ENCODE measurements at places on chromosomes 5 and 9.

GRCh38 chr9:75083188-75083970 is 4.6 kb downstream of the NMRK1 start:
- no peaks in the 10 kb centered on the region for H3K27me3 ChIP-seq
- H3K4me1 ChIP-seq, result peaks cover 6% of the 10 kb centered on the region
- peak; percentile 71 for DNase-seq

- H3K36me3 ChIP-seq, result no peaks in the 10 kb centered on the region
- H3K27me3 ChIP-seq, result no peaks in the 10 kb centered on the region
- H3K27ac ChIP-seq, result no peak overlapping the region
- H3K4me3 ChIP-seq, result no peak overlapping the region
Measured at GRCh38 chr9:132063281-132063680, 16.4 kb downstream of the MED27 start.

- DNase-seq, result no peak
- H3K4me1 ChIP-seq, result no peaks in the 10 kb centered on the region
- no peaks in the 10 kb centered on the region for H3K27me3 ChIP-seq
- H3K27ac ChIP-seq, result no peak overlapping the region
- no peaks in the 10 kb centered on the region for H3K36me3 ChIP-seq
Measured at GRCh38 chr9:26311463-26311995, 581.1 kb downstream of the CAAP1 start.

- no peak overlapping the region for H3K4me3 ChIP-seq
- DNase-seq, result no peak
- H3K36me3 ChIP-seq, result no peaks in the 10 kb centered on the region
- peaks cover 81% of the 10 kb centered on the region for H3K27me3 ChIP-seq
Measured at GRCh38 chr9:126698251-126698650, 84.5 kb downstream of the LMX1B start.

- no peaks in the 10 kb centered on the region for H3K27me3 ChIP-seq
- no peak overlapping the region for H3K4me3 ChIP-seq
- no peaks in the 10 kb centered on the region for H3K36me3 ChIP-seq
- H3K27ac ChIP-seq, result no peak overlapping the region
- H3K4me1 ChIP-seq, result no peaks in the 10 kb centered on the region
- DNase-seq, result no peak
Measured at GRCh38 chr9:80556631-80557030, 984.9 kb downstream of the TLE4 start.

DNA sequence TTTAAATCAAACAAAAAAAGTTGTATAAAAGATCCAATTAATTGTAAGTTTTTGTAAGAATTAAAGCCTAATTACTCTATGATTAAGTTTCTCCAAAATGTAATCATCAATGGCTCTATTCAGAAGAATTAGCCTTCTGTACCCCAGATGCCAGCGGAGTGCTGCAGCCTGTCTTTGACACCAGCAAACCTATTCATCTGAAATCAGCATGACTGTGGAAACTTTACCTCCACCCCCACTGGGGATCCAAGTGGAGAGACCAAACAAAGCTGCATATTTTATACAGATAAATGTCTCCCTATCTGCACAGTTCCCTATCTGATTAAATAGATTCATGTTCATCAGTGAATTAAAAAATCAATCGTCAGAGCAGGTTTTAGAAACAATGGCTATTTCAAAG is 426.8 kb downstream of the KIAA0825 start:
- DNase-seq, result no peak
- no peaks in the 10 kb centered on the region for H3K4me1 ChIP-seq
- H3K27me3 ChIP-seq, result no peaks in the 10 kb centered on the region
- H3K27ac ChIP-seq, result no peak overlapping the region

GRCh38 chr9:136257381-136258298 is 12.0 kb upstream of the QSOX2 start:
- H3K27ac ChIP-seq, result no peak overlapping the region
- no peak for DNase-seq
- H3K36me3 ChIP-seq, result no peaks in the 10 kb centered on the region
- no peak overlapping the region for H3K4me3 ChIP-seq
- no peaks in the 10 kb centered on the region for H3K4me1 ChIP-seq

- H3K4me3 ChIP-seq, result no peak overlapping the region
- H3K4me1 ChIP-seq, result no peaks in the 10 kb centered on the region
- H3K27ac ChIP-seq, result no peak overlapping the region
- no peaks in the 10 kb centered on the region for H3K27me3 ChIP-seq
Measured at GRCh38 chr5:96478983-96479382, 45.9 kb upstream of the PCSK1 start.

DNA sequence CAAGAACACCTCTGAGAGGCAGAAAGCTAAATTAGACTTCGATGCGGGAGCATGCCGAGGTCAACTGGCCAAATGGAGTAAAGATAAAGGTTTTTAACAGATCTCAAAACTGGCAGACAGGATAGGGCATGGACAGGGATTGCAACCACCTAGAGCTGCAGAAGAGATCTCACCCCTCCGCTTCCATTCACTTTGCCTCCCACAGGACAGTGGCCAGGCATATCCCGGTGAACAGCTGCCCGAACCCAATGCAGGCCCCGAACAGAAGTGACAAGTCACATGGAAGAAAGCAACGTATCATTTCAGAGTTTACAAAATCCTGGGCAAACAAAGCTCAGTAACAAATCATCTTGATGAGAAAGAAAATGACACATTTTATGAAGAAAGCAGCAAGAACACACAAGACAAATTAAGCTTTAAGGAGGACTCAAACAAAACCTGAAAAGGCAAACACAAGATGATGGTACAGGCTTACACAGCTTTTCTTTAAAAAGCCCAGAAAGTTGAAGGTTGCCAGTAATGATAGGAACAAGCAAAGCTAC is 18.4 kb downstream of the RNF130 start:
- H3K27me3 ChIP-seq, result no peaks in the 10 kb centered on the region
- H3K4me3 ChIP-seq, result no peak overlapping the region
- H3K36me3 ChIP-seq, result no peaks in the 10 kb centered on the region

- no peak overlapping the region for H3K27ac ChIP-seq
- no peaks in the 10 kb centered on the region for H3K27me3 ChIP-seq
- DNase-seq, result no peak
- H3K4me3 ChIP-seq, result no peak overlapping the region
- H3K36me3 ChIP-seq, result no peaks in the 10 kb centered on the region
- H3K4me1 ChIP-seq, result no peaks in the 10 kb centered on the region
Measured at GRCh38 chr9:13175732-13176131, 103.8 kb downstream of the MPDZ start.

DNA sequence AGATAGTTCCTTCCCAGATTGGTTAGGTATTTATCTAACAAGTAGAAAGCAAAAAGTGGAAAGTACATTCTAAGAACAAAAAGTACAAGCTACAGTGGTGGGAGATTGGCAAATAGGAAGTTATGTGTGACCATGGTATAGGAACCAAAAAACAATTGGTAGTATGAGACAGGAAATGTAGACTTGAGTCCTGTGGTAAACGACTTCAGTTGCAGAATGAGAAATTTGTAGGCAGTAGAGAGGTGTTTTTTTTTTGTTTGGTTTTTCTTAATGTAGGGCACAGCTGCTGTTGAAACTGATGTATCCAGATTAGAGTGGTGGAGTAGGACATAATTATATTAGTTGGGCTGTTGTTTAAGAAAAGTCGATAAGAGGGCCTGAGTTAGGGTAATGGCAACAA is 72.0 kb downstream of the CCNH start:
- peak overlapping the region; percentile 49 for H3K27ac ChIP-seq
- no peak overlapping the region for H3K4me3 ChIP-seq
- no peak for DNase-seq

DNA sequence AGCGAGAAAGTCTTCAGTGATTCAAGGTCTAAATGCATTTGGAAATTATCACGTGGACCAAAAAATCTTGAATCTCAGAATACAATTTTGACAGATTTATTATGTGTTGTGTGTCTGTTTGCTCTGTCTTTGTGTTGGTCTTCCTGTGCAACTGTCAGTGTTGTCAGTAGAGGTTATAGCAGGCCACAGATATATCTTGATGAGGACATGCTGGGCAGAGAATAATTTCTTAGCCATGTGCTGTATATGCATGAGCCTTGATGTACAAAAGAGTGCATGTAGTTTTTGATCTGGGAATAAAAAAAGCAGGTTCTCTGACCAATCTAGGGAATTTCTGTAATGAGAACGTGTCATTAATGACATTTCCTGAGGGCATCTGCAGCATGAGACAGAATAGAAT is 57.6 kb downstream of the ZSWIM6 start:
- DNase-seq, result no peak
- no peaks in the 10 kb centered on the region for H3K36me3 ChIP-seq
- H3K27me3 ChIP-seq, result no peaks in the 10 kb centered on the region
- H3K4me1 ChIP-seq, result peaks cover 29% of the 10 kb centered on the region
- no peak overlapping the region for H3K4me3 ChIP-seq
- no peak overlapping the region for H3K27ac ChIP-seq

GRCh38 chr9:93059715-93060578 is 1.4 kb downstream of the SUSD3 start:
- no peak for DNase-seq
- peak overlapping the region; percentile 61 for H3K4me3 ChIP-seq
- peaks cover 9% of the 10 kb centered on the region for H3K4me1 ChIP-seq
- H3K36me3 ChIP-seq, result no peaks in the 10 kb centered on the region
- H3K27me3 ChIP-seq, result no peaks in the 10 kb centered on the region

GRCh38 chr9:77433675-77434445 is 214.3 kb downstream of the GNA14 start:
- DNase-seq, result peak; percentile 55
- H3K36me3 ChIP-seq, result no peaks in the 10 kb centered on the region
- no peaks in the 10 kb centered on the region for H3K4me1 ChIP-seq
- no peak overlapping the region for H3K27ac ChIP-seq
- no peak overlapping the region for H3K4me3 ChIP-seq

- DNase-seq, result no peak
- H3K27ac ChIP-seq, result no peak overlapping the region
- H3K4me3 ChIP-seq, result no peak overlapping the region
- no peaks in the 10 kb centered on the region for H3K27me3 ChIP-seq
- H3K36me3 ChIP-seq, result no peaks in the 10 kb centered on the region
Measured at GRCh38 chr5:174145091-174145490, 99.6 kb downstream of the NSG2 start.

- peak overlapping the region; percentile 57 for H3K27ac ChIP-seq
- DNase-seq, result peak; percentile 47
- no peaks in the 10 kb centered on the region for H3K36me3 ChIP-seq
- H3K4me1 ChIP-seq, result peaks cover 18% of the 10 kb centered on the region
Measured at GRCh38 chr9:97980479-97980803, 2.7 kb upstream of the ANP32B start.

DNA sequence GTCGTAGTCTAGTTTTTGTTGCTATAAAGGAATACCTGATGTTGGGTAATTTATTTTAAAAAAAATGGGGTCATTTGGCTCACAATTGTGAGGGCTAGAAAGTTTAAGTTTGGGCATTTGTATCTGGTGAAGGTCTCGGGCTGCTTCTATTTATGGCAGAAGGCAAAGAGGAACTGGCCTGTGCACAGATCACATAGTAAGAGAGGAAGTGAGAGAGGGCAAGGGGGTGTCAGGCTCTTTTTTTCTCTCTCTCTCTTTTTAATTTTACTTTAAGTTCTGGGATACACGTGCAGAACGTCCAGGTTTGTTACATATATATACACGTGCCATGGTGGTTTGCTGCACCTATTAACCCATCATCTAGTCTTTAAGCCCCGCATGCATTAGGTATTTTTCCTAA is 453.3 kb downstream of the DIRAS2 start:
- DNase-seq, result no peak
- no peak overlapping the region for H3K27ac ChIP-seq
- no peaks in the 10 kb centered on the region for H3K4me1 ChIP-seq
- H3K27me3 ChIP-seq, result peaks cover 3% of the 10 kb centered on the region

DNA sequence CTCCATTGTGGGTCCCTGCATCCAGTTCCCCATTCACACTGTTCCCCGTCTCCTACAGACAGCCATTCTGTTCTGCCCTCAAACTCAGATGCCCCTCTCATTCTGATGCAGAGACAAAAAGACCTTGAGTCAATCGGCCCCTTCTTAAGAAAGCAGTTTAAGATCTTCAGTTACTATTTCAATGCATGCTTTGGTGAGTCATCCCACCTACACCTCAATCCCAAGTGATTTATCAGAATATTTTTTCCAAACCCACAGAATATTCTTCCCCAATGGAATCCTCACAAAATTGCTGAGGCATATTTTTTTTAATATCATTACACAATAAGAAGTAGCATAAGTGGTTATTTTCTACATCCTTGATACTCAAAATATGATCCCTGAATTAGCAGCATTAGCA is 92.4 kb upstream of the SLC1A1 start:
- DNase-seq, result no peak
- H3K36me3 ChIP-seq, result no peaks in the 10 kb centered on the region
- no peak overlapping the region for H3K4me3 ChIP-seq
- H3K4me1 ChIP-seq, result no peaks in the 10 kb centered on the region
- no peaks in the 10 kb centered on the region for H3K27me3 ChIP-seq

DNA sequence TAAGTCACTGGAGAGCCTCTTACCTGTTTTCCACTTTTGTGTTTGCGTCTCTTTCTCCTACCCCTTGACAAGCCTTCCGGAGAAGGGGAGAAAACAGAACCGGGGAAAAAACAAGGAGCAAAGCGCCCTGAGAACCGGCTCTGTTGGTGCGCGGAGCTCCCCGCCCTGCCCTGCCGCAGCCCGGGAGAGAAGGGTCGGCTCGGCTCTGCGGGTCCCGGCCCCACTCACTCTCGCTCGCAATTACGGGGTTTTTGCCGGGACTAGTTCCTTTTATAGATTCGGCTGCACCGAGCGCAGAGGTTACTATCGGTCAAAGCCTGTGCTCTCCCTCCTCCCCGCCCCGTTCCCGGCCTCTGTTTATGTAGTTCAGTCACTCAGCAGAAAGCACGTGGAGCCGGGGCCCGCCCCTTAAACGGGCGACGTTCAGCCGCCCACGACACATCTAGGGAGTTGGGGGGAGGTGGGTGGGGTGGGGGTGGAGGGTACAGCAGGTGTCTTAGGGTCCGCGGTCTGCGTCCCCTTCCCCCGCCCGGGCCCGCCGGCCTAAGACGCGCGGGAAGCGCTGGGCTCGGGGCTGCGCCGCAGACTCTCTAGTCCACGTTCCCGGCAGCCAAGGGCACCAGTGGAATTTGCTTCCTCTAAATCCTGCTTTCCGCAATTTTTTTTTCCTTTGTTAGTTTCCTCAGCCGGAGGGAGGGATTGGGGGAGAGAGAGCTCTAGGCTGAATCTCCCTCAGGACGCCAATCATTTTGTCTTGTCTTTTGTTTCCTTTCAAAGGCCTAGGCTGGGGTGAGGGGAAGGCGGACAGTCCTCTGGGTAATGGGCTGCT is at the start of gene ABCA1:
TSS of gene ABCA1 (minus strand) at position 244 of the 829 bp plus-strand sequence. CDS start 24,476 bp downstream, outside the sequence.
- peak within 1 kb of the TSS; percentile 89 for H3K27ac ChIP-seq
- no peaks in the 10 kb centered on the region for H3K27me3 ChIP-seq
- DNase-seq, result peak; percentile 95
- peaks cover 5% of the 10 kb centered on the region for H3K4me1 ChIP-seq
- peak within 1 kb of the TSS; percentile 68 for H3K4me3 ChIP-seq

- H3K27me3 ChIP-seq, result peaks cover 4% of the 10 kb centered on the region
- no peaks in the 10 kb centered on the region for H3K36me3 ChIP-seq
- H3K4me3 ChIP-seq, result no peak overlapping the region
- peak; percentile 53 for DNase-seq
Measured at GRCh38 chr9:113807173-113808061, 68.7 kb upstream of the ZNF618 start.

DNA sequence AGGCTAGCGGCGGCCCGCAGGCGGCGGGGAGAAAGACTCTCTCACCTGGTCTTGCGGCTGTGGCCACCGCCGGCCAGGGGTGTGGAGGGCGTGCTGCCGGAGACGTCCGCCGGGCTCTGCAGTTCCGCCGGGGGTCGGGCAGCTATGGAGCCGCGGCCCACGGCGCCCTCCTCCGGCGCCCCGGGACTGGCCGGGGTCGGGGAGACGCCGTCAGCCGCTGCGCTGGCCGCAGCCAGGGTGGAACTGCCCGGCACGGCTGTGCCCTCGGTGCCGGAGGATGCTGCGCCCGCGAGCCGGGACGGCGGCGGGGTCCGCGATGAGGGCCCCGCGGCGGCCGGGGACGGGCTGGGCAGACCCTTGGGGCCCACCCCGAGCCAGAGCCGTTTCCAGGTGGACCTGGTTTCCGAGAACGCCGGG is 253 bp downstream of the SLC12A2 start:
- no peaks in the 10 kb centered on the region for H3K27me3 ChIP-seq
- peak overlapping the region; percentile 93 for H3K4me3 ChIP-seq
- no peaks in the 10 kb centered on the region for H3K36me3 ChIP-seq
- H3K4me1 ChIP-seq, result peaks cover 23% of the 10 kb centered on the region
- DNase-seq, result no peak
